Activated CD4-positive, alpha-beta T cell treated with anti-CD3 and anti-CD28 coated beads, Interleukin-2, amount 50 U/mL, for 24 hours (primary cell): ENCODE measurements at places on chromosomes 13 and 19.

DNA sequence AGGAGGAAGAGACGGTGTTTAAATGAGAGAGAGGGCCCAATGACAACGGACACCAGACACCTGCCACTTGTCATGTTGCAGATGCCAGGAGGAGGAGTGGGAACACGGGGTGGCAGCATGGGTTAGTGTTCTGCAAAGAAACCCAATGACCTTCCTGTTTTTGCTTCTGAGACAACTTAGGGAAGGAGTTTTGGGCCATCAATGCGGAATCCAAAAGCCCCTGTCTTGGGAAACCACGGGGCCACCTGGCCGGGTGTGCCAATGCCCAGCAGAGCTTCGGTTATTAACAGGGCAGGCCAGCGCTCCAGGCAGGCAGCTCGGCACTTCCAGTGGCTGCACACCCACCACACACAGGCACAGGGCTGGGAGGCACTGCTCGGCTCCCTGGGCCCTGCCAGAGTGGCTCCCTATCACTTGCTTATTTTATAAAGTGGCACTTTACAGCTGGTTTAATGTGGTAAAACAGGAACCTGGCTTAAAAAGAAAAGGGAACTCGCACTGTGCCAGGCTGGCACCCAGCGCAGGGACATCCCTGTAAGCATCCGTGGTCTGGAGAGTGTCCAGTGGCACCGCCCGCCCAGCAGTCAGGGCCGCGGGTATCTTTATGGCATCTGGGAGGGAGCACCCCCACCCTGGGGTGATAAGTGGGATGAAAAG lies 19.1 kb downstream of the ELL start:
- no peak for DNase-seq

DNA sequence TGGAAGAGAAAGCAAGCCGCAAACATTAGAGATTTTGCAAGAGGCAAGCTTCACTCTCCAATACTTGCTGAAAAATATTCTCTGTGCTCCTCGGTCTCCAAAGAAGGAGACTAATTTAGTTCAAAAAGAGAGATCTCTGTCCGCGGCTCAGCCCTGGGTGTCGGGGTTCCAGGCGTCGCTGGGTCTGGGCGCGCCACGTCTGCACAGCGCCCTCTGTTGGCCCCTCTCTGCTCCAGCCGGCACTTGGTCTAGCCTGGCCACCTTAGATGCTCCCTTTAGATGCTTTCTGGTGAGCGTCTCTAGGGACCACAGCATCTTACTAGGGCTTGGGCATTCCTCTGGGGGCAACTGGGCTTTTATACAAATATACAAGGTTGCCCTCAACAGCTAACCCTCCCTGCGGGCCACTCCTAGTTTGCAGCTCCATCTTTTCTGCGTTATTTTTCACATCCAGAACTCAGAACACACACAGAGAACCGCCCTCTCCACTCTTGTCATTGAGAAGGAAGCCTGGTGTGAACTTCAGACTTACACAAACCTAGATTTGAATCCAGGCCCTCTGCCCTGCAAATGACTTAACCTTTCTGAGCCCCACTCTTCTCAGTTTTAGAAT lies 78.3 kb downstream of the CYSLTR2 start:
- peak; percentile 18 for DNase-seq

DNA sequence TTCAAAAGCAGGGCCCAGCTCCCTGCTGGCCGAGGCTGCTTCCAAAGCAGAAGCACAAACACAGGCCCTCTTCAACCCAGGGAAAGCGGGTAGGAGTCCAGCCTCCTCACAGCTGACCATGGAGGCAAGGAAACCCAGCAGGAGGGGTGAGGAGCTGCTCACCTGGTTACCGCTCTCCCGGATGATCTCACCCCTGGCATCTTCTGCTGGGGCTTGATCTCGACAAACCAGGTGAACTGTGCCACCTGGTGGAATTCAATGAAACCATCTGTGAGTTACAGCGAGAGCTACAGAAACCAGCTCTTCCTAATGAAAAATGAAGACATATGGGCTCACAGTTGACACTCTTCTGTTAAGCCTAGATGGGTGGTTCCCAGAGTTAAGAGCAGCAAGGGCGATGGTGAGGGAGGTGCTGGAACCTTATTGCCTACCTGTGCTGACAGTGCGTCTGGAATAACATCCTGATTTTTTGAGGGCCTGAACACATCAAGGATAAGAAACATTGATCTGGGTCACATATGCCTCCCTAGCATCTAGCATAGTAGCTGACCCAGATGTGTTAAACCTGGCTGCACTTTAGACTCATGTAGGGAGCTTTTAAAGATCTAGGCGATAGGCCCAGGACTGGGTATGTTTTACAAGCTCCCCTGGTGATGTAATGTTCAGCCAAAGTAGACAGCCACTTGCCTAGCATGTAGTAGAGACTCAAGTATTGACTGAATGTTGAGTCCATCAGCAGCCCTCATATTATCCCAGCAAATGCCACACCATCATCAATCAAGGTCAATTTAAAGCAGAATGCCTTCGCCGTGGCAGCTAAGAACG lies 6.1 kb downstream of the DHRS12 start:
- no peak for DNase-seq

DNA sequence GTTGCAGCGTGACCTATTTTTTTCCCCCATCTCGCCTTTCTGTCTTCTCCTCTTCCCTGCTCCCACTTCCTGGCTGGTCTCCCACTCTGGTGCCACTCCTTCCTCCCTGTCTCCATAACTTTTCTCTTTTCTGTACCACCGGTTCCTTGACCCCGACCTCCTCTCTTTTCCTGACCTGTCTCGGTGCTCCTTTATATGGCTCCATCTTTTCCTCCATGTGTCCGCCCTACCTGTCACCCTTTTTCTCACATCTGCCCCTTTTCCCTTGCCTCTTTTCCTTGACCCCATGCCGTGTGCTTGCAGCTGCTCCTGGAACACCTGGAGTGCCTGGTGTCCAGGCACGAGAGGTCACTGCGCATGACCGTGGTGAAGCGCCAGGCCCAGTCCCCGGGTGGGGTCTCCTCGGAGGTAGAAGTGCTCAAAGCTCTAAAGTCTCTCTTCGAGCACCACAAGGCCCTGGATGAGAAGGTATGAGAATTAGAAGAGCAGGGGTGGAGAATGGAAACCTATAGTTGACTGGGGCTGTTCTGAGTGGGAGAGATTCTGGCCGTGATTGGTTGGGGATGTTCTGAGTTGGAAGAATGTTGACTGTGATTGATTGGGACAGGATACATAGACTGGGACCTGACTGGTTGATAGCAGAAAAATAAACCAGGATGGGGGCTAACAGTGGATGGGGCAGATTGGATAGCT lies 9.3 kb downstream of the PPFIA3 start:
- DNase-seq: no peak

- no peak for DNase-seq
Observed at GRCh38 chr19:30107251-30107650, 165.2 kb downstream of the URI1 start.

GRCh38 chr19:48385461-48386087 lies 5.8 kb downstream of the KDELR1 start:
- no peak for DNase-seq

DNA sequence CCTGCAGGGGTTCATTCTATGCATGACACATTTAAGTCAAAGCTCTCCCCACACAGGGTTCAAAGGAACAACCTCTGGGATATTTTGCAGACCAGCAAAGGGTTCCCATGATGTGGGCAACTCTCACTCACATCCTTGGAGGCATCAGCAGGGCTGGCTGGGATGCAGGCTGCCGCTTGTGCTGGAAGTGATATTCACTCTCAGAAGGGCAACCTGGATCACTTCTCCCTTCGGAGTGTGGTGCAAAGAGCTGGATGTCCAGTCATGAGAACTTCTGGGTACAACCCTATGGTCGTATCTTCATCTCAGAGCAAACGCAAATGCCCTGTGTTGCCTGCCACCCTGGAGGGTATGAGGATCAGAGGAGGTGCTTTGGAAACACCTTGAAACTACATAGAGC lies 98.6 kb downstream of the ZDHHC20 start:
- no peak for DNase-seq
